ENCODE measurements at places on chromosomes 2 and 18.

- DNase-seq: no peak
These were observed 4.9 kb downstream of the NEMP2 start for GRCh38 chr2:190529486-190530247.

- DNase-seq: no peak
These were observed 36.3 kb downstream of the VSNL1 start for GRCh38 chr2:17576802-17577201.

DNA sequence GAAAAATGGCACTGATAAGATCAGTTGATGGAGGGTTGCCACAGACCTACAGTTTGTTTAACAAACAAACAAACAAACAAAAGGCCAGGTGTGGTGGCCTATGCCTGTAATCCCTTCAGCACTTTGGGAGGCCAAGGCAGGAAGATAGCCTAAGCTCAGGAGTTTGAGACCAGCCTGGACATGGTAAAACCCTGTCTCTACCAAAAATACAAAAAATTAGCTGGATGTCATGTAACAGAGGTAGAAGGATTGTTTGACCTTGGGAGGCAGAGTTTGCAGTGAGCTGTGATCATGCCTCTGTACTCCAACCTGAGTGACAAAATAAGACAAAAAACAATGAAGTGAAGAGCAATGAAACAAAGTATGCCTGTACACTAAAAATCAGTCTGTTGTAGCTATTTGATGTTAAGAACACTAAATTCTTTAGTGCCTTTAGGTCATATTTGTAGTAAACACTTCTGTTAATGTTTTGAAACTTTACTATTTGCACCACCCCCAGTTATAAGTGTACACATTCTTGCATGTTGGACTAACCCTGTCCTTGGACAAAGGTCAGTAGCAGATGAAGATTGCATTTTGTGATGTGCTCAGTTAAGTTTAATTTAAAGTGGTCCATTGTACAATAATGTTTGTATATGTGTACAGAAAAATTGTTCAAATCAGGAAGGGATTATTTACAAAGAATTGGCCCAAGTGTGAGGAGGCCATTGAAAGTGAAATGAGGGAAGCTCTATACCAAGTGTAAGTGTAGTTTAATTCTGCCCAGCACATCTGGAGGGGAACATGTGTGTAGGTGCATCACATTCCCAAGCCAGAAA lies 73.9 kb downstream of the KYNU start:
- no peak for DNase-seq

- DNase-seq: no peak
These were observed 14.9 kb downstream of the SLC39A6 start for GRCh38 chr18:36114251-36114650.

DNA sequence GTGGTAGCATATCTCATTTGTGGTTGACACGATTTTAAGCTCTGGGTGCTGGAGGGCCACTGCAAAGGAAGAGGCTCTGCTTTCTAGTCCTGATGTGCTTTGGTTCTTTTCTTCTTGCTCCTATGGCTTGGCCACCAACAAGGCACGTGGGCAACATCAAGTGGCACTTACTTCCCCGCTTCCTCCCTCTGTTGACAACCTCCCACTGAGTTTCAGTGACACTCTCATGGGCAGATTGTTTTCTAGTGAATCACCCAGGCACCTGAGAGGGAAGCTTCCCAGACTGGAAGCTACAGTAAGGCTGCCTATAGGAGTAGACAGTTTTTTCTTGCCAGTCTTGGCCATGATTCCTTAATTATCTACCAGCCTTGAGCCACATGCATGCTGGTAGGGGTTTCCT lies 89.0 kb downstream of the NBAS start:
- DNase-seq: peak; percentile 48

DNA sequence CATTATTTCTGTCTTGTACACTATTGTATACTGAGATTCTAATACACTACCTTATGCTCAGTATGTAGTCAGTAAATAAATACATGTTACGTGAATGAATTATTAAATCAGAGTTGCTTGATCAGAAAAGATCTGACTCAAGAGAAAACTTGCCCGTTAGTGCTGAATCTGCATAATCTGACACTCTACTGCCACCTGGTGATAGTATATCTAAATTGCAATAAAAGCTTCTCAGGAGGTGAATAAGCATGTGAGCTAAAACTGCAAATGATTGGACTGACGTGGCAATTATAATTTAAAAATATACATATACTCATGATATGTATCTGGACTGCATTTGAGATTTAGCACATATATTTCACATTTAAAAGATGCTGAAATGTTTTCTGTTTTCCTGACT lies 70.4 kb downstream of the KIAA1328 start:
- DNase-seq: no peak

DNA sequence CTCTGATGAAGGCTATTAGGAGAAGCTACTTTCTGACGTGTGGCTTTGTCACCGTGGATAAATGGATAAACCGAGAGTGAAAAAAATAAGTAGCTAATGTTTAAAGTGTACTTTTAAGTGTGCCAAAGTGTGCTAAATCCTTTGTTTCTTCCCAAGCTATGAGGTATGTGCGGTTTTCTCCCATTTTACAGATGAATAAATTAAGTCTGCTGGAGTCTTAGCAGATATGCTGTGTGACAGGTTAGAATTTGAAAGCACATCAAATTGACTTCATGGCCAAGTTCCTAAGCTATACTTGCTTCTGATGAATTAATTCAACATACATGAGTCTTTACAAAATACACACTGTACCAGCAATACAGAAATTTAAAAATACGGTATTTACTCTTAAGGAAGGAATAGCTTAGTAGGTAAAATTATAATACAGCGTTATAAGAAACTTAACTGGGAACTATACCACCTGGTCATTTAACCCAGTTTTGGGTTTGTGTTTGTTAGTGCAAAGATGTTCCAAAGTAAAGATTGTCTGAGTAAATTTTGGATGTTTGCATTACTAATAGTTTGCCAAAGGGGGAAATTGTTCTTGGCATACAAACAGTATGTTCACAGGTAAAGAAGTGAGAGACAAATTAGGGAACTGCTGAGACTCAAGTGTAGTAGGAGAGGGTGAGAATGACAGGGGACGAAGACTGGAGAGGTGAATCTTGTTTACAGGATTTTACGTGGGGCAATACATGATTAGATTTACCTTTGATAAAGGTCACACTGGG lies 1.4 kb downstream of the AGPS start:
- no peak for DNase-seq

Measured in left ventricle myocardium superior (tissue), 1 donor.